ENCODE measurements at places on chromosomes 11 and 22. TPM values are rescaled to one million over a fixed set of nuclear protein-coding genes. Genes with fewer than 3 reads are reported as not detected.

The BTBD18 gene
- total RNA-seq = not detected

The MUC2 gene
- under 0.01 TPM for total RNA-seq

The CYB5R2 gene
- total RNA-seq = 13.8 TPM

The POTEH gene
- total RNA-seq = not detected

The NTM gene
- total RNA-seq = 10.8 TPM

The TRIM48 gene
- total RNA-seq = not detected

The KDM4E gene
- not detected for total RNA-seq

The APOL6 gene
- 15.5 TPM for total RNA-seq

The KIRREL3 gene
- 2.1 TPM for total RNA-seq

The CDC42EP2 gene
- total RNA-seq = 3.7 TPM

The TH gene
- total RNA-seq = 0.30 TPM

The CNTN5 gene
- total RNA-seq = 3.4 TPM

The ROM1 gene
- 1.5 TPM for total RNA-seq

The MN1 gene
- 7.4 TPM for total RNA-seq

The TSGA10IP gene
- total RNA-seq = not detected

The SCGB1C1 gene
- total RNA-seq = not detected

The TBX10 gene
- not detected for total RNA-seq

The NLRP10 gene
- 5.0 TPM for total RNA-seq

The DYNC2H1 gene
- 51.6 TPM for total RNA-seq

The NXPE4 gene
- total RNA-seq = not detected

The MPPED2 gene
- total RNA-seq = 9.0 TPM

The WT1 gene
- not detected for total RNA-seq

The RELT gene
- total RNA-seq = 4.3 TPM

The OR6Q1 gene
- total RNA-seq = not detected

The SMTNL1 gene
- total RNA-seq = 7.9 TPM

The MPPED1 gene
- 5.3 TPM for total RNA-seq

The OR56B4 gene
- not detected for total RNA-seq

The MGAT3 gene
- 4.2 TPM for total RNA-seq

The ARAP1 gene
- total RNA-seq = 76.8 TPM

The CHRDL2 gene
- total RNA-seq = 0.30 TPM

The KRTAP5-2 gene
- total RNA-seq = 3.1 TPM

The OR5P2 gene
- not detected for total RNA-seq

The OR2AG1 gene
- not detected for total RNA-seq

The ALG8 gene
- 26.2 TPM for total RNA-seq

The GRAP2 gene
- total RNA-seq = 3.5 TPM

The ARHGEF17 gene
- total RNA-seq = 20.9 TPM

The ALDH3B1 gene
- 2.1 TPM for total RNA-seq

The DERL3 gene
- 0.49 TPM for total RNA-seq

The DEFB131B gene
- not detected for total RNA-seq

The THAP7 gene
- 10.7 TPM for total RNA-seq

The SLC7A4 gene
- total RNA-seq = 0.69 TPM

The APOBEC3H gene
- not detected for total RNA-seq

The MICAL3 gene
- total RNA-seq = 28.2 TPM

The MOV10L1 gene
- 3.0 TPM for total RNA-seq

The DDI1 gene
- not detected for total RNA-seq

The KCNJ5 gene
- total RNA-seq = 2.0 TPM
